ENCODE measurements at places on chromosomes 16 and 17. TPM values are rescaled to one million over a fixed set of nuclear protein-coding genes. Genes with fewer than 3 reads are reported as not detected.

GRCh38 chr16:68760671-68761275, 23.7 kb downstream of the CDH1 start:
- DNase-seq, result no peak

- DNase-seq, result no peak
Observed at GRCh38 chr16:48575471-48576050, 34.4 kb downstream of the N4BP1 start.

DNA sequence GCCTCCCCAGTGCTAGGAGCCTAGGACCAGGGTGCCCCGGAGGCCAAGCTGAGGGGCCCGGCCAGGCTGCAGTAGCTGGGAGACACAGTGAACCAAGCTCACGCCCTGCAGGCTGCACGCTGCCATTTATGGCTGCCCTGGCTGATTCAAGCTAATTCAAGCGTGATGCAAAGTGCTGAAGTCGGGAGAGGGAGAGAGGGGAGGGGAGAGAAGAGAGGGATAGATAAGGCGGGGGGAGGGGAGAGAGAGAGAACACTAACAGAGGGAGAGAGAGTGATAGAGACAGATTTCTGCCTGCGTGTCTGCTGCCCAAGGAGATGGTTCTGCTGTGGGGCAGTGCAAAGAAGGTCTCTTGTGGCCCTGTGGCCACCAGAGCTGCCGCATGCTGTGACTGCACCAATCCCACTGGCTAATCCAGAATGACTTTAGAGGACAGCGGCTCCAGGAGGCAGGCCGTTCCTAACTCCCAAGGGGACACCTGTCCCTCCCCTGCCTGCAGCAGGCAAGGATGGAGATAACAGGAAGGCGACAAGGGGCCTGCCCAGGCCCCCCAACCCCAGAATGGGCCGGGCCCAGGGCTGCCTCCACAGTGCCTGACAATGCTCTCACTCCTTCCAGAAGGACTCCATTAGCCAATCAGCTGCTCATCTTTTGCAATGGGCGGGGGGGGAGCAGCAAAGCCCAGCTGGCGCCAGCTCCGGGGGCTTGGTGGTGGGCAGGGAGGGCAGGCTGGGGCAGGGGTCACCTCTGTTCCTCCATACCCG, 12.9 kb downstream of the MXRA7 start:
- DNase-seq, result no peak

OR1A1 gene
- polyA plus RNA-seq, result not detected

TCAP gene
- polyA plus RNA-seq, result 0.96 TPM

DNA sequence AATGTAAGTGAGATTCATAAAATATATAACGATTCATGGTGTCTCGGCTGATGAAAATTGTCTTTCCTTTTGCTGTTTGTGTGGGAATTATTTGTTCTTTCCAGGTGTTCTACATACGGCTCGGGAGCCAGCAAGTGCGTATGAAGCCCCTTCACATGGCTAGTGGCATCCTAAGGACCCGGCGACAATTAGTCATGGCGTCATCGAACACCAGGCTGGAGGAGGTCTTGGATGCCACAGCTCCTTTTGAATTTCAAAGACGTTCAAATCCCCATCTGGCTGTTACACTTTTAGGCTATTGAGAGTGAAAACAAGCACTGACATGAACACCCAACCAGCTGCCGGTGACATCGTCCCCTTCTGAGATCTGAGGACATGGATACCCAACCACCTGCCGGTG, 397.7 kb upstream of the TNRC6C start:
- no peak for DNase-seq

GRCh38 chr17:39950871-39951348, 11.9 kb upstream of the GSDMA start:
- DNase-seq, result no peak

DNA sequence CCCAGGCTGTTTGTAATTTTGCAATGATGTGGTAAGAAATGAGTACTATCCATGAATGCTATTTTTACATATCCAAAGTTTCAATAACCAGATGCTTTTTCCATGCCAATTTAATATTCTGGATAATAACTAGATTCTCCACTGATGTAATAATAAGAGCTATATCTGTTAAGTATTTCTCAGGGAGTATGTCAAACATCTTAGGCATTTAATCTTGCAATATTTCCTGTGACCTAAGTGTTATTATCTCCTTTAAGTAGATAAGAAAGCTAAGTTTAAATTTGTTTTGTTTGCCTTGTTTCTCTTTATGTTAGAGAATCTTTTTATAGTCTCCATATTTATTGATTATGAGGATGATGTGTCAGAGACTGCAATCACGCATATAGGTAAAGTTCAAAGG, 32.3 kb upstream of the HS3ST3A1 start:
- no peak for DNase-seq

CHST5 gene
- polyA plus RNA-seq, result 0.56 TPM

DNA sequence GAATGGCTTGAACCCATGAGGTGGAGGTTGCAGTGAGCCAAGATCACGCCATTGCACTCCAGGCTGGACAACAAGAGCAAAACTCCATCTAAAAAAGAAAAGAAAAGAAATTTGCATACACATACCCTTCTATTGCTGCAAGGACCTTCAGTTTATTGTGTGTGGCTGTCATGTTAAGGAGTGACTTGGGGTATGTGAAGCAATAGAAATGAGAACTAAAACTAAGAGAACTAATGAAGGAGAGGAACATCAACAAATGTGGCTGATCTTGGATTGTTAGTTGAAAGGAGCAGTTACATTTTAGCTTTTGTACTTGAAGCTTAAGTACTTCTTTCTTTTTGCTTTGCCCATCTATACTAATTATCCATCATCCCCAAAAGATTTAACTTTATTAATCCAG, 12.7 kb upstream of the NSRP1 start:
- DNase-seq, result no peak

DNA sequence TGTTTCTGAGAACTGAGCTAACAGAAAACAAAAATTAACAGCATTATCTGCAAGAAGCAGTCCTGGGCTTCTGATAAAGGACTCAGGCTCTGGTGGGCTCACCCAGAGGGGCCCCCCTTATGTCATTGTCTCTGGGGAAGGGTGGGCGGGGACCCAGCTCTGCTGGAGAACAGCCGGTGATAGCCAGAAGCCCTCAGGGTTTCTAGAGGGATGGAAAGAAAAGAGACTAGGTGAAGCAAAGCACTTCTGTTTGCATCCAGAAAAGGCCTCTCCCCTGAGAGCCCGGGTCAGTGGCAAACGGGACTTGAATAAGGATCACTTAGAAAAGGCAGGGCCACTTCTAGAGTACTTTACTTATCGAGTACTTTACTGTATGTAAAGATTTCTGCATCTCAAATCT, 7.0 kb upstream of the CDC42EP4 start:
- no peak for DNase-seq

DNA sequence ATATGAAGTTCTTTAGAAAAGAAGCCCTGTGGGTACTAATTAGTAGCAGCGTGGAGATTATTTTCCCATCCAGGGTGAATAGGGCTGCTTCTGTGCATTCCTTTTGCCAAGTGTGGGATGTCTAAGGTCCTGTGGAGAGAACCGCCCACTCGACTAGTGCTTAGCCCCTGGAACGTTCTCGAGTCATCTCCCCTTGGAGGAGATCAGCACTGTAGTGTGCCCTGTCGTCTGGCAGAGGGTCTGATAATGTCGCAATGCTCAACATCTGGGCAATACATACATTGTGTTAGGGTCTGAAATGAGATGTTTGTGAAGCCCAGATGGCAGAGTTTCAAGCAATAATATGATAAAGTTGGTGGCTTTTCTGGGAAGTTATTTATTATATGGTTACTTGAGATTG, 64.8 kb downstream of the SPECC1 start:
- DNase-seq, result no peak

WBP2 gene
- polyA plus RNA-seq, result 74.2 TPM

DNA sequence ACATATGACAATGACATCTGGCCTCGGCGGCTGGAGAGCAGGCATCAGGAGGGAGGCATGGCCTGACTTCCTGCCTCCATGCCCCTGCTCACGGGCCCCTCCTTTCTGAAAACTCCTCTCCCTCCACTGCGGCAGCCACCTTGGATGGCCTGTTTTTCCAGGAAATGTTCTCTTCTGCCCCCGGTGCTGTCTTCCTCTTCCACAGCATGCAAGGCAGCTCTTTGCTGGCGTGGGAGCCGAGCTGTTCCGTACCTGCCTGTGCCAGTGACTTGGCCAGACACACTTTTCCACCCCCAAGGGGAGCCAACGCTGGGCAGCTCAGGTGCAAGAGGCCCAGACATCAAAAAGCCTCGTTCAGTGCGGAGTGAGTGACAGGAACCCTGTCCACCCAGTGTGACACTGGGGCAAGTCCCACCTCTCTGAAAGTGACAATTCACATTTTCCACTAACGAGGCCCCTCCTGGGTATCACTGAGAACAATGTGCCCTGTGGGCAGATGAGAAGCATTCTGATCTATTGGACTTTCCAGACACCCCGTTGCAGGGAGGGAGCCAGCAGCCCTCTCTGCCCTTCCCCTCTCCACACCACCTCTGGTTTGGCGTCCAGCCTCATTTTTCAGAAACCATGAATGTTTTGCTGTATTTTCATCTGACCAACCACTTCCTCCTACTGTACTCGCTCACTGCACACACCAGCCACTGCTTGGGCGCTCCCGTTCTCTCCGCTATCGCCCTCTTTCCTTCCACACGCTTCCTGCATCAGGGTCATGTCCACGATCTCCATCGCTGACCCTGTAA, 31.2 kb downstream of the NSMCE1 start:
- DNase-seq, result no peak

DNA sequence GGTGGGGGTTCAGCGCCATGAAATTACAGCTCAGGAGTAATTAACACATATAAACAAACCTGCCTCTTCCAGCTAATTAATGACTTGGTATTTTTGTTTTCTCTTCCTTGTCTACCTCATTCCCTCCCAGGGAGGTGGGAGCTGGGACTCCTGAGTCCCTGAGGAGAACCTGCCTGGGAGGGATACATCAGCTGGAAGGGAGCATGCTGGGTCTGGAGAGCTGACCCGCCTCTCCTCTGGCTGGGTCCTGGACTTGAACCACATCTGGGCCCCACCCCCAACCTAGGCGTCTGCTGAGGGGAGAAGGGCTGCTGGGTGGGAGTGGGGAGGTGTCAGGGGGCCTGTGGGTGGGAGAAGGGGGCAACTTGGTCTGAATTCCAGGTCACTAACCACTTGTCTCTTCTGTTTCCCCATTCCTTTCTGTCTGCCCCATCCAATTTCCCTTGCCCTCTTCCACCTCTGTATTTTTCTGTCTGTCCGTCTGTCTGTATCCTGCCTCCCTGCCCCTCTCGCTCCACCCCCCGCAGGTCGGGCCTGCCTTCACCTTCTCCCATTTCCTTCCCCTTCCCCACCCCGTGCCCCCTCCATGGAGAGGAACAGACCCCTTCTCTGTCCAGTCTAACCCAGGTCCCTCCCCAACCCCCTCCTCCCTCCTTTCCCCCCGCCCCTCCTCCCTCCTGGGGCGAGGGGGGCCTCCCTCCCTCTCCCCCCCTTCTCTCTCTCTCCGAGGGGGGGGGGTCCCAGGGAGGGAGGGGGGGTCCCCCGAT, at the start of gene NLGN2:
Gene NLGN2, plus strand, starts transcription at position 361 of the 767 bp plus-strand sequence. CDS start 411 bp downstream, outside the sequence.
- DNase-seq, result no peak

MMP28 gene
- polyA plus RNA-seq, result 2.5 TPM

NACA2 gene
- 1.7 TPM for polyA plus RNA-seq

ACSM2A gene
- polyA plus RNA-seq, result 76.5 TPM

NOD2 gene
- 0.40 TPM for polyA plus RNA-seq

BAIAP3 gene
- 4.2 TPM for polyA plus RNA-seq

MMP25 gene
- 0.67 TPM for polyA plus RNA-seq

GRCh38 chr16:79257953-79258490, 342.5 kb downstream of the MAF start:
- DNase-seq, result no peak

CDRT4 gene
- polyA plus RNA-seq, result 9.9 TPM

RCVRN gene
- polyA plus RNA-seq, result 0.38 TPM

ALOX15B gene
- 1.8 TPM for polyA plus RNA-seq

TSNAXIP1 gene
- polyA plus RNA-seq, result 6.9 TPM

- no peak for DNase-seq
Observed at GRCh38 chr17:11908711-11909146, 88.5 kb downstream of the ZNF18 start.

SALL1 gene
- polyA plus RNA-seq, result 122 TPM

GRCh38 chr17:58335061-58335731, 6.6 kb upstream of the TSPOAP1 start:
- no peak for DNase-seq

DNA sequence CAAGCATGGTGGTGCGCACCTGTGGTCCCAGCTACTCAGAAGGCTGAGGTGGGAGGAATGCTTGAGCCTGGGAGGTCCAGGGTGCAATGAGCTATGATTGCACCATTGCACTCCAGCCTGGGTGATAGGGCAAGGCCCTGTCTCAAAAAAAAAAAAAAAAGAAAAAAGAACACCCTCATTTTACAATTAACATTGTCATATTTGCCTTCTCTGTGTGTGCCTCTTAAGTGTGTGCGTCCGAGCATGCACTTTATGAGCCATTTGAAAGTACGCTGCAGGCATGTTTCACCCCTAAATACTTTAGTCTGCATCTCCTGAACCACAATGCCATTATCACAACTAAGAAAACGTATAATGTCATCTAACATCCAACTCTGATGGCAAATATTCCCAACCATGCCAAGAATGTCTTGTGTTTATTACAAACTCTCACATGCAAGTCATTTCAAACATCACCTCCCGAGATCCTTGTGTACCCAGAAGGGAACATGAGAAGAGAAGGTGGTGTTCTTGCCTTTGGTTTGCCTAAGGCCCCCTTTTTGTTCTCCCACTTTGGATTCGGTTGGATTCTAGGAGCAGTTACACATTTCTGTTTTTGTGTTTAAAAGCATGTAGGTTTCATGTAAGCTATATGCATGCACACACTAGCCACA, 38.0 kb downstream of the CDH1 start:
- no peak for DNase-seq

CRYM gene
- polyA plus RNA-seq, result 8.1 TPM

TMUB2 gene
- polyA plus RNA-seq, result 41.0 TPM

DNA sequence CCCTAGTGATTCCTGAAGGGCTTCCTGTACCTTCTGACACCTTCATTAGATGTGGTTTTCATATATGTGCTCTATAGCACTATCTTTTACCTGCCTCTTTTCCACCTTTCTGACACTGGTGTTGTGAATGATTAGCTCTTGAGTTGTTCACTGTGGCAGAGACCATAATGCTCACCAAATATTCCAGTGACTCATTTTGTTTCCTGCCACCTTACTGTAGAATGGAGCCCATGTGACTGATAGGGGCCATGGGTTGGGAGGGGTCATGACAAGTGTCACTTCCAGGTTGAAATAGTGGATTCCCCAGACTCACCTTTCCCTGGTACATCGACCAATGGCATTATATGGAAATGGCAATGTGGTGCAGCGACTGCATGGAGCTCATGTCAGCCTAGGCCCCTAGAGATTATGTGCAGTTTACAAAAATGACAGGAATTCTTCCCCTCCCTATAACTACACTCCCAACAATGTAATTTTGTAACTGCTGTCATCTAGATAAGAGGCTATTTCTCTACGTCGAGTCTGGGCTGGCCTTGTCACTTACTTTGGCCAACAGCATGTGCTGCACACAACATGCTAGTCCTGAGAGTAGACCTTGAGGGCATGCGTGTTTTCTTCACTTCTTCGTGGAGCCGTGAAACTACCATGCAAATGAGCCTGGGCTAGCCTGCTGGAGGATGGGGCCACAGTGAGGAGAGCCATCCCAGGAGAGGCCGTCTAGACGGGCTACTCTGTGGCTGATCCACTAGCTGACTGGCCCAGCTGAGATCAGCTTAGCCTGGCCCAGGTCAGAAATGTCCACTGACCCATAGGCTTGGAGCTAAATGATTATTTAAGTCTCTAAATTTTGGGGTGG, 409.5 kb downstream of the CA10 start:
- no peak for DNase-seq
